ENCODE measurements at places on chromosomes 4 and X.

GRCh38 chr4:96691521-96691920, 851.6 kb downstream of the PDHA2 start:
- no peak for DNase-seq

GRCh38 chr4:100841911-100842310, 324.1 kb upstream of the EMCN start:
- no peak for DNase-seq

GRCh38 chrX:9379697-9380551, 84.9 kb upstream of the TBL1X start:
- no peak for DNase-seq

GRCh38 chr4:144442713-144443112, 203.2 kb upstream of the HHIP start:
- no peak for DNase-seq

- no peak for DNase-seq
Measured at GRCh38 chrX:2425286-2426071, 75.3 kb downstream of the DHRSX start.

GRCh38 chr4:52425751-52426326, 233.3 kb downstream of the USP46 start:
- DNase-seq, result no peak

DNA sequence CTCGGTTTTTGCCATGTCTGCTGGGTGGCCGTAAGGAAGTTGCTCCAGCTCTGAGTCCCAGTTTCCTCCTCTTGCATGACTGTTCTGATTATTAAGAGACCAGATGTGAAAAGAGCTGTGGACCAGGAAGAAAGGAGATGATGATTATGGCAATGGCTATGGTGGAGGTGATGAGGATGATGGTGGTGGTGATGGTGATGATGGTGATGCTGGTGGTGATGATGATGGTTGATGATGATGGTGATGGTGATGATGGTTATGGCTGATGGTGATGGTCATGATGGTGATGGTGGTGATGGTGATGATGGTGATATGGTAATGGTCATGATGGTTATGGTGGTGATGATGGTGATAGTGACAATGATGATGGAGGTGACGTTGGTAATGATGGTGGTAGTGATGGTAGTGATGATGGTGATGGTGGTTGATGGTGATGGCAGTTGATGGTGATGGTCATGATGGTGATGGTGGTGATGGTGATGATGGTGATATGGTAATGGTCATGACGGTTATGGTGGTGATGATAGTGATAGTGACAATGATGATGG, 107.8 kb upstream of the NKX1-1 start:
- no peak for DNase-seq

GRCh38 chr4:139484783-139485311, 30.9 kb downstream of the RAB33B start:
- DNase-seq, result no peak

GRCh38 chr4:139951021-139951420, 203.0 kb downstream of the MAML3 start:
- no peak for DNase-seq

DNA sequence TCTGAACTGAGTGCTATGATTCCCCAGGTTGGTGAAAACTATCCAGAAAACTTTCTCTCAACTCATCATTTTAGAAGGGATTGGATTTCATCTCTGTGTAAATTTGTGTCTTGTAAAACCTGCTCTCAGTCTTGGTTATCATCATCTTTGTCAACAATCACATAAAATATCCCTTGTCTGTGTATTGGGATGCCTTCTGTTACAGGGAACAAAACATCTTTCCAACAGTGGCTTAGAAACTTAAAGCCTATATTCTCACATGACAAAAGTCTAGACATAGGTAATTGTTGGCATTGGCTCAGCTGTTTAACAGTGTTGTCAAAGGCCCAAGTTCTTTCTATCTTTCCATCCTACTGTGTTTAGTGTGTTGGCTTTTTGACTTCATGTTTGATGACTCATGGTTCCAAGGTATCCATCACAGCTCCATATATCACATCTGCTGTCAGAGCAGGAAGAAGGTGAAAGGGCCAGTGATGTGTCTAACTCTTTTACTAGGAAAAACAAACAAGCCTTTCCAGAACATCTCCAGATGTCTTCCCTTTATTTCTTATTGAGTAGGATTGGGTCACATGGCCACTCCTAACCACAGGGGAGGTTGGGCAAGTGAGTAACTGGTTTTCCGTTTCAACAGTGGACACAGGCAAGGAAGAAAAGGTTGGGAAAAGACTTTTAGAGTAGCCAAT, 65.0 kb downstream of the PHEX start:
- DNase-seq, result no peak

GRCh38 chr4:10275696-10276095, 159.1 kb upstream of the WDR1 start:
- no peak for DNase-seq

- no peak for DNase-seq
Measured at GRCh38 chr4:59938166-59938565, 1262.0 kb upstream of the ADGRL3 start.

- no peak for DNase-seq
Measured at GRCh38 chrX:14896273-14896672, 23.1 kb downstream of the MOSPD2 start.

GRCh38 chr4:158968961-158969360, 133.9 kb upstream of the RAPGEF2 start:
- DNase-seq, result no peak

- DNase-seq, result no peak
Measured at GRCh38 chr4:5999356-5999755, 18.9 kb downstream of the C4orf50 start.

DNA sequence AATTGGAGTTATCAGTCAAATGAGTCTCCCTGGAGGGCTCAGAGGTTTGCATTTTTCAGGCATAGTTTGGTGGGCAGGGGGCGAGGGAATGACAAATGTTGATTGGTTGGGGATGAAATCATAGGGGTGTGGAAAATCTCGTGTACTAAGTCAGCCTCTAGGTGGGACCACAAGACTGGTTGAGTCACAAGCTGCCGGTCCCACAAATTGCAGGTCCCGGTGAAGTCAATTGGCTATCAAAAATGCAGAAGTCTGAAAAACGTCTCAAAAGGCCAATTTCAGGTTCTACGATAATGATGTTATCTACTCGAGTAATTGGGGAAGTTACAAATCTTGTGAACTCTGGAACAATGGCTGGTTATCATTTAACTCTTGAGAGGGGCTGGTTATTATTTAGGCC, 98.8 kb upstream of the DHX15 start:
- DNase-seq, result no peak

GRCh38 chrX:39156051-39156450, 354.8 kb downstream of the MID1IP1 start:
- DNase-seq, result no peak

- DNase-seq, result no peak
Measured at GRCh38 chr4:96305030-96305429, 465.1 kb downstream of the PDHA2 start.

DNA sequence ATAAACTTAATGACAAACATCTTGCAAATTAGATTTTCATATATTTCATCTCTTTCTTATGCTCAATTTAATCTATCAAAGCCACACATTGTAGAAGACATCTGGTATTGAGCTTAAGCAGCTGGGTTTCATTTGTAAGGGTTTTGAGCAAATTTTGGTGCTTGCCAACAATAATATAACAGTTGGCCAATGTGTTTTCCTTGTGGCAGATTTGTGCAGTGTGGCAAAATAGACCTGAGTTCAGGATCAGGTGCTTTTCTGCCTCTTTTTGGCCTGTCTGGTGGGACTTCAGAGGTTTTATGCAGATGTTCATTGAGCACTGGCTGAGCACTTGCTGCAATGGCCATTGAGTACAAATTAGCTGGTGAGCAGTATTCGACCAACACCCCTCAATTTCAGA, 301.9 kb downstream of the BMPR1B start:
- no peak for DNase-seq

DNA sequence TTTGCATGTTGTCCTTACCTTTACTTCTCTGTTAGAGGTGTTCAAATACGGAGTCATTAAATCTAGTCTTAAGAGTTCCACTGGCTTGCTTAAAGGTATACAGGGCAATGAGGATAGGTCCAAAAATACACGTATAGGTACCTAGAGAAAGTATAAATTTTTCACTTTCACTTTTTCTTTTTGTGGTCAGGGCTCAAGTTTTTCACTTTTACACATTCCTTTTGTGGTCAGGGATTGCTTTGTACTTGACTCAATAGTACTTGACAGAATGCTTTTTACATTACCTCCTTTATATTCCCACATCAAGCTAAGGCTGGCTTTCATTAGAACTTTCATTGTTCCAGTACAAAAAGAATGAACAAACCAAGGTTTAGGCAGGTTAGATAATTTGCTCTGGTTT, 21.7 kb downstream of the TMEM184C start:
- DNase-seq, result no peak

DNA sequence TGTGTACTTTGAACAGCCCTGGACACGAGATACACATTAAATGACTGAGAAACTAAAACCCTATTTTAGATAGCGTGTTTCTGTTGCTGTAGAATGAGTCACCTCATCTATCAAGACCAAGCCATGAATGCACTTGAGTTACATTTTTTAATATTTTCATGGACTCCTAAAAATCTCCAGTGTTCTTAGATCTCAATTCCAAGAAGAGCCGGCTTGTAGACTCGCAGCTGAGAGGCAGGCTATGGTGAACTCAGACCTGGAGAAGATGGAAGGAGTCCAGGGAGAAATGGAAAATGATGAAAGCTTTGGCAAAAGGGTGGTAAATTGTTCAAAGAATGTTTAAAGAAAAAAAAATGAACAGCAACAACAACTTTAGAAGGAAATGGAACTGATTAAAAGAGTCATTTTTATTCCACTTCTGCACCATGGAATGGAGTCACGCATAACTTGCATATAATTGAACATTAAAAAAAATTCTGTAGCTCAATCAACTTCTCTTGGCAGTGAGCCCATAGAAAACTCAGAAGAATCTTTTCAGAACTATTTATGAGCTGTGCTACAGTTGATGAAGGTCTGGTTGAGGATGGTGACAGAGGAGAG, 129.8 kb downstream of the MXRA5 start:
- DNase-seq, result no peak

DNA sequence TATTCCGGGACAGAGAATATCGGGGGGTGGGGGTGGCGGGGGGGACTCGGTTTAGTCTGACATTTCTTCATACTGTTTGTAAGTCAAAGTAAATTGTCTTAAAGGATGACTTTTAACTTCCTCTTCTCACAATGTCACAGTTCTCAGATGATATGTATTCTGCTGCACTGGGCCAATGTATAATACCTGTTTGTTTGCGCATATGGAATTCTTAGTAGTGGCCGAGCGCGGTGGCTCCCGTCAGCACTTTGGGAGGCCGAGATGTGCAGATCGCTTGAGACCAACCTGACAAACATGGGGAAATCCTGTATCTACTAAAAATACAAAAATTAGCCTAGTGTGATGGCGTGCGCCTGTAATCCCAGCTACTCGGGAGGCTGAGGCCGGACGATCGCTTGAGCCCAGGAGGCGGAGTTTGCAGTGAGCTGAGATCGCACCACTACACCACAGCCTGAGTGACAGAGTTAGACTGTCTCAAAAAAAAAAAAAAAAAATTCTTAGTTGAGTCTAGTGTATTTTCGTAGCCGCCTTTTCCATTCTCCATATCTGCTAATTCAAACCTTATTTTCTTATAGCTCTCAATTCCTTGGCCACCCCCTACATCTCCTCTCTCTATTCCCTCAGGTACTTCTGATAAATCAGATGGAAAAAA, 851 bp downstream of the POLR2B start:
- DNase-seq, result peak; percentile 48

- no peak for DNase-seq
Measured at GRCh38 chr4:3611778-3612177, 79.6 kb upstream of the LRPAP1 start.

- DNase-seq, result no peak
Measured at GRCh38 chr4:47624031-47624441, 139.0 kb downstream of the ATP10D start.

GRCh38 chr4:98627531-98628257, 30.7 kb downstream of the TSPAN5 start:
- DNase-seq, result no peak

GRCh38 chrX:33160273-33160672, 51.1 kb downstream of the DMD start:
- DNase-seq, result no peak

- DNase-seq, result no peak
Measured at GRCh38 chr4:151462554-151462953, 53.6 kb downstream of the FHIP1A start.

DNA sequence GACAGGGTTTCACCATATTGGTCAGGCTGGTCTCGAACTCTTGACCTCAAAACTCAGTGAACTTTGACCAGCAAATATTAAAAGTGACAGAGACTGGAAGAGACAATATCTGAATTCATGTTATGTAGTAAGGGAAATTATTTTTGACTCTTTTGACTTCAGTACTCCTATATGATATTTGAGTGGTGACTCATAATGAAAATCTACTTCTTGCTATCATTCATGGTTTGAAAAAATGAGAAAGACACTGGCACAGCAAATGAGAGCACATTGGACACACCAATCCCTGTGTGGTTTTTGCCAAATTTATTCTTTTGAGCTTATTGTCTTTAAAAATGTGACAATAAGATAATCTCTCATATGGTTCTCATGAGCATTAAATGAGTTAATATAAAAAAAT, 109.4 kb downstream of the GPM6A start:
- DNase-seq, result no peak

DNA sequence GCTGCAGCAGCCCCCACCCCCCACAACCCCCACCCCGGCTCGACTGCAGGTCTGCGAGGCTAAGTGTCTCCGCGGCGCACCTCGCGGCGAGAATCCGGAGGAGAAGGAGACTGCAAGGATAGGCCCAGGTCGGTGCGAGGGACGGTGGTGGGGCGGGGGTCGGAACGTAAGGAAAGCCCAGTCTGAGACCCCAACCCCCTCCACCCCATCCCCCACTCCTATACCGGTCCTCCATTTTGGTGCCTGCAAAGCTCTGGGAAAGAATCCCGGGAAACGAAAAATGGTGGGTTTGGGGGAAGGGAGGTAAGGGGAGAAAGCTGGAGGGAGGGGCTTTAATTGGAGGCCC, 614 bp downstream of the BEX3 start:
- no peak for DNase-seq

GRCh38 chr4:174828845-174829701, at the start of gene GLRA3:
Gene GLRA3, minus strand, starts transcription at chr4:174829247. Its CDS starts 436 bp downstream, at chr4:174828811.
- no peak for DNase-seq

DNA sequence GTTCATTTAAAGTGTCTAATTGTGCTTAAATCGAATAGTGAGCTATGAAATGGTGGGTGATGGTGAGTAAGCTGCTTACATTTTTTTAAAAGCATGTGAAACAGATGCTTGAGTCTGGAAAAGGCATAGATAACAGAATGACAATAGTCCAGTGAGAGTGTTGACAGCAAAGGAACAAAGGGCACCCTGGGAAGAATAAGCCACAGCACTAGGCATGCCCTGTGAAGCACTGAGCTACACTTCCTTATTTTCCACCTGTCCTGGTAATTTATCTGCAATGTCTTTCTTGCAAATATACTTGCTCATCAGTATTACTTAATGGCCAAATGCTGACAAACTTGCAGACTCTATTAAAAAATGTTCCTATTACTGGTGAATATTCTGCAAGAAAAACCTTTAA, 168.7 kb downstream of the PRDM5 start:
- DNase-seq, result no peak

GRCh38 chr4:76987153-76987591, 37.6 kb downstream of the SEPTIN11 start:
- DNase-seq, result no peak

- no peak for DNase-seq
Measured at GRCh38 chr4:125522588-125522987, 207.8 kb downstream of the FAT4 start.

GRCh38 chr4:119933606-119934005, 133.0 kb downstream of the MAD2L1 start:
- no peak for DNase-seq

- DNase-seq, result peak; percentile 52
Measured at GRCh38 chr4:77433418-77433733, 172.2 kb upstream of the CXCL13 start.
